Stimulated activated CD8-positive, alpha-beta memory T cell treated with anti-CD3 and anti-CD28 coated beads, Interleukin-12 subunit alpha, Interleukin-12 subunit beta, amount 100 ng/mL, for 4 hours (primary cell): ENCODE measurements at places on chromosomes 16 and 17.

- DNase-seq = no peak
Measured at GRCh38 chr17:39244016-39244599, 18.4 kb upstream of the STAC2 start.

GRCh38 chr16:58009856-58010416, 8.7 kb downstream of the USB1 start:
- DNase-seq = no peak

GRCh38 chr16:73319737-73320136, 271.8 kb upstream of the ZFHX3 start:
- no peak for DNase-seq

DNA sequence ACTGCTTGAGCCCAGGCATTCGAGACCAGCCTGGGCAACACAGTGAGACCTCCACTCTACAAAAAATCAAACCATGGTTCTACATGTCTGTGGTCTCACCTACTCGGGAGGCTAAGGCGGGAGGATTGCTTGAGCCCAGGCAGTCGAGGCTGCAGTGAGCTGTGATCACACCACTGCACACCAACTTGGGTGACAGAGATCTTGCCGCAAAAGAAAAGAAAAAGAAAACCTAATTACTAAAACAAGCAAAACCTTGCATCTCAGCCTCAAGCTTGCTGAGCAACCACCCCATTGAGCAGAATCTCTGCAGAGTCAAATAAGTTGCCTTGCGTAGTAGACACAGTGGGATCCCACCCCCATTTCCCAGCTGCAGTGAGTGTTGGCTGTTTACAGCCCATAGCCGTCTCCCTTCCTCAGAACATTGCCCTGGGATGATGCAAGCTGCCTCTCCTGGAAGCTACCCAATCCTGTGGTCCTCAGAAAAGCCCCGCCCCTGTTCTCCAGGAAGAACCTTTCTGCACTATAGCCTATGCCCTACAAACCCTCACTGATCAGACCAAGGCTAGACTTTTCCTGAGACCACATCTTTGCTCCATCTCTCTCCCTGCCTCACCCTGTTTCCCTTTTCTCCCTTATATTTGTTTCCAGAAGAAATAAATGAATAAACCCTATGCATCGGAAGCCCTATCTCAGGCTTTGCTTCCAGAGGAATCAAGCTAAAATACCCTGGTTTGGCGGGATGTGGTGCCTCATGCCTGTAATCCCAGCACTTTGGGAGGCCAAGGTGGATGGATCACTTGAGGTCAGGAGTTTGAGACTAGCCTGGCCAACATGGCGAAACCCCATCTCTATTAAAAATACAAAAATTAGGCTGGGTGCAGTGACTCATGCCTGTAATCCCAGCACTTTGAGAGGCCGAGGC, 16.7 kb upstream of the ERN2 start:
- no peak for DNase-seq

- DNase-seq = no peak
Measured at GRCh38 chr17:20009052-20009301, 182 bp upstream of the SPECC1 start.

- no peak for DNase-seq
Measured at GRCh38 chr16:9556949-9557665, 465.7 kb downstream of the HAPSTR1 start.

DNA sequence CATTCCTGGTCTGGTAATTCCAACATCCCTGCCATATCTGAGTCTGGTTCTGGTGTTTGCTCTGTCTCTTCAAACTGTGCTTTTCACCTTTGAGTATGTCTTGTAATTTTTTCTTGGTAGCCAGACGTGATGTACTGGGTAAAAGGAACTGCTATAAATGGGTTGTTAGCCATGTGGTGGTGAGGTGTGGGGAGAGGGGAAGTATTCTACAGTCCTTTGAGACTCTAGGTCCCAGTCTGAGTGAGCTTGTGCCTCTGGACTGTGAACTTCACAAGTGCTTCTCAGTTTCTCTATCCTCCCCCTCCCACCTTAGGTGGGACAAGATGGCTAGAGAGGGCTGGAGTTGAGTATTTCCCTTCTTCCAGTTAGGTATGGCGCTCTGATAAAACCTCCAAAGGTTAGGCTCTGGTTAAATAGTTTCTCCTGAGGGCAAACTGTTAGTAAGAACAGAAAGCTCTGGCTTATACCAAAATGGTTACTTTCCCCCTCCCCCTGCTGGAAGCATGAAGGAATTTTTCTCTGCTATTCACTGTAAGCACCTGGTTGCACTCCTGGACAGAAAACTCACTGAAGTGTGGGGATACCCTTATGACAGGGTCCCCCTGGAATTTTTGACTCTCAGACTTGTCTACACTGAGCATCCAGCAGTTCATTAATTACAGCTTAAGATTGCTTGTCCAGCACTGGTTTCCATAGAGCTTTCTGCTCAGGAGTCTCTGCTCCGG, 87.8 kb downstream of the MARCHF10 start:
- DNase-seq = no peak

- no peak for DNase-seq
Measured at GRCh38 chr17:46726206-46726605, 92.3 kb downstream of the WNT3 start.

GRCh38 chr17:75649687-75650086, 16.5 kb downstream of the SMIM5 start:
- DNase-seq = no peak

- no peak for DNase-seq
Measured at GRCh38 chr17:34371405-34372100, 8.5 kb upstream of the CCL1 start.

- DNase-seq = no peak
Measured at GRCh38 chr17:81194941-81195901, 27.5 kb downstream of the CEP131 start.

- DNase-seq = peak; percentile 88
Measured at GRCh38 chr17:19004421-19005136, at the start of gene FAM83G. Gene FAM83G, minus strand, starts transcription at chr17:19004764. Its CDS starts 723 bp downstream, at chr17:19004041.

DNA sequence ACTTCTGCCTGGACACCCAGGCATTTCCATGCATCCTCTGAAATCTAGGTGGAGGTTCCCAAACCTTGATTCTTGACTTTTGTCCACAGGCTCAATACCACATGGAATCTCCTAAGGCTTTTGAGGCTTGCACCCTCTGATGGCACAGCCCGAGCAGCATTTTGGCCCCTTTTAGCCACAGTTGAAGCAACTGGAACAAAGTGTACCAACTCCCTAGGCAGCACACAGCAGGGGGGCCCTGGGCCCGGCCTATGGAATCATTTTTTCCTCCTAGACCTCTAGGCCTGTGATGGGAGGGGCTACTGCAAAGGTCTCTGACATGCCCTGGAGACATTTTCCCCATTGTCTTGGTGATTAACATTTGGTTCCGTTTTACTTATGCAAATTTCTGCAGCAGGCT, 32.0 kb downstream of the ABCC1 start:
- DNase-seq = no peak

GRCh38 chr17:57600074-57600473, 145.0 kb downstream of the CCDC182 start:
- DNase-seq = no peak

DNA sequence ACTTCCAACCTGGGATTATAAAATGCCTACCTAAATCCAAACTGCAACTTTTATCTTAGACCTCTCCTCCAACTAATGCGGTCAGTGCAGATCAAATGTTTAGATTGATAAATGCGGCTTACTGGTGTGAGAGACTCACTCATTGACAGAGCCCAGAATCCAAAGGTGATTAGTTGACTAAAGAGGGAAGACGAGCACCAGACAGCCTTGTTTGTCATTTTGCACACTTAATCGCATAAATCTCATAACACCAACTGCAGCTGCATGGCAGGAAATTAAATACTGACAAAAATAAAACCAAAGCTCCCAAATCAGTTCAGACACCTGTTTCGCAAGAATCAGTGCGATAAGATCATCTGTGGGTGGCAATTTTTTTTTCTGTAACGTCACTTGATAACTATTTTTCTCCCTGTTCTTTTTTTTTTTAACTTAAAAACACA, 35.9 kb downstream of the NACA2 start:
- no peak for DNase-seq
